DMS79 (cell line): ENCODE measurements at places on chromosomes 6 and 20.
A peak's percentile ranks its signal among the peaks of the same experiment; 100 is the strongest.

GRCh38 chr20:21706261-21707195, 1.1 kb downstream of the PAX1 start:
- no peak for DNase-seq

GRCh38 chr6:161107779-161108730, 116.5 kb downstream of the MAP3K4 start:
- DNase-seq: no peak

DNA sequence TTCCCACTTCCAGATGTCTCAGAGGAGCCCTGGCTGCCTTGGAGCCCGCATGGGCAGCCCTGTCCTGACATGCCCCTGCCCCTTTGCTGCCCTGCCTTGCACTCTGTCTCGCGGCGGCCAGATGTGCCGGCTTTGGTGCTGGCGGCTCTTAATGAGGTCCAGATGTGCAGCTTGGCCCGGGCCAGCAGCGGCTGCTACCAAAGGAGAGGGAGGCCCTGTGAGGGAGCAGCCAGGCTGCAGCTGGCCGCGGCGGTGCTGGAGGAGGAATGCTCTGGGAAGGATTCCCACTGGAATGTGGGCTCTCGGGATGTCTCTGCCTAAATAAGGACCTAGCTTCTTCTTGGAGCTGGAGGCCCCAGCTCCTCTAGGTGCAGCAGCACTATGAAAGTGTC, 72.4 kb downstream of the FGD2 start:
- DNase-seq: no peak

GRCh38 chr20:38935967-38936407, 9.8 kb downstream of the FAM83D start:
- no peak for DNase-seq

DNA sequence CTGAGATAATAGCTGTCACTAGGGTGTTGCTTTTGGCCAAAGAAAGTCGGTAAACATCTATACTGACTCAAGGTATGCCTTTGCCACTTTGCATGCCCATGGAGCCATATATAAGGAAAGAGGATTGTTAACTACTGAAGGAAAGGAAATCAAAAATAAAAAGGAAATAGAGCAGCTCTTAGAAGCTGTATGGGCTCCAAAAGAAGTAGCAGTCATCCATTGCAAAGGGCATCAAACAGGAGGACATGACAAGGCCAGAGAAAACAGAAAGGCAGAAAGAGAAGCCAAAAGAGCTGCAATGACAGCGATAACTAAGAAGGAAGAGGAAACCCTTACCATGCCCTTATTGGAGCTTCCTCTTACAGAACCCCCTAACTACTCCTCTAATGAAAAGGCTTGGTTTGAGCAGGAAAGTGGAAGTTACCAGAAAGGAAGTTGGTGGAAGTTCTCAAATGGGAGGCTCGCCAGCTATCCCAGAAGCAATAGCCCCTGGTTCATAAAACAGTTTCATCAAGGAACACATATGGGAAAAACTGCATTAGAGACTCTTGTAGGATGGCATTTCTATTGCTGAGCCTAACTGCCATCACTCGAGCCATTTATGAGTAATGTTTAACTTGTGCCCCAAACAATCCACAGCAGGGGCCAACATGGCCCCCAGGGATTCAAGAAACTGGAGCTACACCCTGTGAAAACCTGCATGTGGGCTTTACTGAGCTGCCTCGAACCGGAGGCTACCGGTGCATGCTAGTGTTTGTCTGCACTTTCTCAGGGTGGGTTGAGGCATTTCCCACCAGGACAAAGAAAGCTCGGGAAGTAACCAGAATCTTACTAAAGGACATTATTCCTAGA, 7.0 kb downstream of the IL22RA2 start:
- DNase-seq: no peak

- no peak for DNase-seq
Observed at GRCh38 chr6:139582956-139583355, 208.5 kb upstream of the CITED2 start.

GRCh38 chr6:134081506-134081905, 29.1 kb upstream of the SLC2A12 start:
- DNase-seq: no peak

GRCh38 chr6:127147534-127147933, 29.1 kb downstream of the RSPO3 start:
- no peak for DNase-seq

- no peak for DNase-seq
Observed at GRCh38 chr6:53441761-53442160, 93.0 kb upstream of the ELOVL5 start.

DNA sequence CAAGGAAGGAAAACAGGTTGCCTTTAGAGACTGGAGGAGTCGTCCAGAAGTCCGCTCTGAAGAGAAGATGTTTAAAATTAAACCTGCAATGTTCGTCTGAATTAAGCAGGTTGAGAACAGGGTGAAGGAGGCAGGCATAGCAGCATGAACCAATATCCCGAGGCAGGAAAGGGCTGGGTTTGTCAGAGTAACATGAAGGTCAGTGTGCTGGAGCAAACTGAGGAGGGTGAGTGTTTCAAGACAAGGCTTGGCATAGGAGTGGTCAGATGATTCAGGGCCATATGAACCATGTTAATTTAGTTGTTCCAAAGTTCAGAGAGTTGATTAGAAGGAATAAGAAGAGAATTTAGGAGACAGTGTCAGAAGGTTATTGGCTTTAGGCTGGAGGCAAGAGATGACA, 93.3 kb downstream of the UTRN start:
- no peak for DNase-seq

GRCh38 chr20:642398-643174, 10.4 kb downstream of the SRXN1 start:
- DNase-seq: no peak

GRCh38 chr20:18154342-18154741, 16.7 kb downstream of the KAT14 start:
- no peak for DNase-seq

DNA sequence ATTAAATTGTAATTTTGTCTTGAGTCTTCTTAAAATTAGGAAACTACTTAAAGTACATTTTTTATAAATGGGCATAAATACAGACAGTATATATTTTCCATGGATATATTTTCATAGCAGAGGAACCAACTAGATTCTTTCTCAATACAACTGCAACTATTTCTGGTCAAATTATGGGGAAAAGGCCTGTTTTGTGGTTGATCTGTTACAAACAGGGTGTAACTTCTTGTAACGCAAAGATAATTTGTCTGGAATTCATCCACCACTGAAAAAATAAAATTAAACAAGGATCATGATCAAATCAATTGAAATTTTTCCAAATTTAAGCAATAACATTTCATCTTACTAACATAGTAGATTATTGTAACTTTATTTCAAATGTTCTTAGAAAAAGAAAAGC, 67.2 kb upstream of the RNF146 start:
- no peak for DNase-seq

DNA sequence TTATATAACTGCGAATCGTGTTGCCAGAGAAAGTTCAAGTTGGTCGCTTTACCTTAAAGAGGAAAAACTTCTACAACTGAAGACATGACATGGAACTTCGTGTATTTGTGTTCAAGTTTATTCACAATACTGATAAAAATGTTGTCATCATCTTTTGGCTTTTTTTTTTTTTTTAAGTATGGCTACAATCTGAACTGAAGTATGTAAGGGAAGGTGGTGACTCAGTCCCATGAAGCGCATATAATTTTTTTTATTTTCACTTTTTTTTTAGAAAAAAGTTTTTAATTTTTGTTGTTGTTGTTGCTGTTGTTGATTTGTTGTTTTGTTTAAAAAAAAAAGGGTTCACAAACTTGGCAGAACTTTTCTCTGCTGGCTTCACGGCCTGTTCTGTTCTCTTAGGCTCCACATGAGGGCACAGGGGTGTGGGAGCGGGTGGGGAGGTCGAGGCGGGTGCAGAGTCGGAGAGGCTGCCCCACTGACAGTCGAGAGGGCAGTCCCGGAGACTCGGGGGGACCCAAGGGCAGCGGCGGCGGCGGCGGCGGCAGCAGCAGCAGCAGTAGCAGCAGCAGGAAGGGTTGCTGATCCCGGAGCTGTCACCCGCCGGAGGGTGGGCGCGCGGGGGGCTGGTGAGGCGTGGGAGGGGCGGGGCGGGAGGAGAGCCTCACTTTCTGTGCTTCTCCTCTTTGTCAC, 17.0 kb downstream of the TFAP2A start:
- DNase-seq: no peak

- DNase-seq: no peak
Observed at GRCh38 chr20:21048841-21049273, 57.3 kb downstream of the LINC00237 start.

DNA sequence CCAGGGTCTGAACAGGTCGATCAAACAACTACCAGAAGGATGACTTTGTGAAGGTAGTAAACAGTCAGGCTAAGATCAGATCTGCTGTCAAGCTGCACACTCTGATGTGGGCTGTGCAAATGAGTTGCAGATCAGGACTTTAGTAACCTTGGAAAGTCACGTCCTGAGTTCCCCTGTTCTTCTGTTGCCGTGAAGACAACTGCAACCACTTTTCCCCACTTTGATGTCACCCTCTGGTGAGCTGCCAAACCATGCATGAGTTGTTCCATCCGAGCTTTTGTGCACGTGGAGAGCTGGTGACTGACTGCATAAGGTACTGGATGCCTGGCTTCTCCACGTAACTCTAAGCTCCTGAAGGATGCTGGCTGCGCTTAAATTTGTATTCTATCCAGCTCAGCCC, 111.0 kb downstream of the CD83 start:
- peak; percentile 33 for DNase-seq

DNA sequence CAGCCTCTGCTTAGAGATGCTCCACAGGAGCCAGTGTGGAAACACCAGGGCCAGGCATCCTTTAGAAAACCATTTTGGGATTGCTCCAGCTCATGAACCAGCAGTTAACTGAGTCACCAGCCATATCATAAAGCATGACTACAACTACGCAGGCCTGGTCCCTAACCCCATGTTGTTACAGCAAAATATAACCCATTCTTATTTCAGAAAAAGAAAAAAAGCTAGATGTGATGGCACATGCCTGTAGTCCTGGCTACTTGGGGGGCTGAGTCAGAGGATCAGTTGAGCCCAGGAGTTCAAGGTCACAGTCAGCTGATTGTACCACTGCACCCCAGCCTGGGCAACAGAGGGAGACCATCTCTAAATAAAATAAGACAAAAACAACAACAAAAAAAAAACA, 36.8 kb downstream of the C6orf15 start:
- no peak for DNase-seq

DNA sequence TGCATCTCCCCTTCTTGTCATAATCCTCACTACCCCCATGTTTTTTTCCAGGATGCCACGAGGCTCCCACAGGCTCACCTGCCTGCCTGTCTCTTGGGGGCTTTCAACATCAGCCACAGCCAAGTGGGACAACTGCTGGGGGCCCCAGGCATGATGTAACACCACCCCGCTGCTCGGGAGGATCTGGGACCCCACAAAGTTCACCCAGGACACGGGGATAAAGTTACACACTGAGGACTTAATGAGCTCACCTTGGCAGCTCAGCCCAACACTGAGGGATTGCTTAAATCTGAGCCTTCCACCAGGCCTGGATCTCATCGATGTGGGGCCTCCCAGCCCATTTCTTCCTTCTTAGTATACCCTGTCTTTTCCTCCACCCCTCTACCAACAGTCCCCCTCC, 56.4 kb upstream of the NNAT start:
- DNase-seq: no peak

GRCh38 chr6:153553627-153554026, 422.5 kb upstream of the RGS17 start:
- DNase-seq: no peak

GRCh38 chr6:124008000-124008987, 204.6 kb downstream of the NKAIN2 start:
- no peak for DNase-seq

DNA sequence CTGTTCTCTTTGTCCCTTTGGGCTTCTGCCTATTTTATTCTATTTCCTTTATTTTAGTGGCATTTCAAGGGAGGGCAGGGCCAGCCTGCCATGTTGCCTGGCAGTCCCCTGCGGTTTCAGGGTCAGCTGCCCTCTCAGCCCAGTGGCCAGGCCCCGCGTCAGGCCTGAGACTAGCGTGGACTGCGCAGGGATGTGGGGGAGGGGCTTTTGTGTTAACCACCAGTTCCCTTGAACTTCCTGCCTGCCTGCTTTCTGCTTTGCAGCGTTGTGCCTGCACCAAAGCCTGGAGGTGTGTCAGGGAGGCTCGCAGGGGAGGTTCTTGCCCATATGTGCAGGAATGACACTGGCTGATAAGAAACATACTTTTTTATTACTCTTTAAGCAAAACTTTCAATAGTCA, 157.6 kb downstream of the SLC35B3 start:
- no peak for DNase-seq

DNA sequence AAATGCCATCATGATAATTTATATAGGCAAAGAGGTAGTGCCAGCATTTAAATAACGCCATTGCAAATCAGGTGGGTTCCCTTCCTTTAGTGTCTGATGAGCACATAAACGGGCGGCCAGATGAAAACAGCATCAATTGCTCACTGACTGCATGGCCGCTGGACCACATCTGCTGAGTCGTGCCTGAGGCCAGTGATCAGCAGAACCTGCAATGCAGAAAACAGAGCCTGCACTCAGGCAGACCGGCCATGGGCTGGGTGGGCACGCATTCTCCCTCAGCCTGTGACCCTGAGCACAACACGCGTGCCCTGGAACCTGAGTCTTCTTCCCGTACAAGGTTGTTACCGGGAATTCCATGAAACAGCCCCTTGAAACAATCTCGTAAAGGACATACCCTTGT, 144.0 kb upstream of the THBS2 start:
- no peak for DNase-seq

- no peak for DNase-seq
Observed at GRCh38 chr6:20696676-20697075, 162.4 kb downstream of the CDKAL1 start.

DNA sequence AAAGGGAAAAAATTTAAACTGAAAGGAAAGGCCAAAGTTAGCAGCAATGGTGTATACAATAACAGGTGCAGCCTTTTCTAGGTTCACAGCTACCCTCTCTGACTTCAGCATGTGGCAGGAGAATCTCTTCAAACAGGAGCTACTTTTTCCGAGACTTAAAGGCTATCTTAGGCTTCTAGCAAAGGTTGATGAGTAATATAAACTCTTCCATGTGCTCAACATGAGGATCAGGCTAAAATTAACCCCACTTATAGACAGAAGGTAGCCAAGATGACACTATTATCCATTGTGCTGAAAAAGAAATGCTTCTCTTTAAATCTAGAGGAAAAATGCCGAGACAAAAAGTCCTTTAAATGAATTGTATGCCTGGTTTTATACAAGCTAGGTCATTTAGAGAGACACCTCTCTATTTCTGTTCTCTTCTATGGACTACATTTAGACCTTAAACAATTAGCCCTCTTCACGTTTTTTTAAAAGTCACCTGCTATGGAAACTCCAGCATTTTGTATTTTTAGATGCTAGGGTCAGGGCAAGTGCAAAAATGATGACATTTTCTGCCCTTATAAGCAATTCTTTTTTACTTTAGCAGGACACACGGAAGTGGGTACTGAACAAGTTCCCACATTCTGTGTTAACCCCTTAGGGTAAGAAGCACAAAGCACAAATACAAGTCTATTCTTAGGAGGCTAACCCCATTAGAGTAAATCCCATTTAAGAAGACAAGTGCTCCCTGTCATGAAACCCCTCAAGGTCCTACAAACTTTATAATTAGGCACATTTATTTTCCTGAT, 216.8 kb upstream of the CITED2 start:
- DNase-seq: no peak

- no peak for DNase-seq
Observed at GRCh38 chr6:37456126-37456525, 23.1 kb downstream of the CMTR1 start.
